ENCODE measurements at places on chromosomes 3 and 15. TPM values are rescaled to one million over a fixed set of nuclear protein-coding genes. Genes with fewer than 3 reads are reported as not detected.

The RAB6B gene
- 27.2 TPM for total RNA-seq

The GNAI2 gene
- total RNA-seq, result 129 TPM

GRCh38 chr3:20458994-20459716, 273.1 kb upstream of the SGO1 start:
- no peak for DNase-seq

DNA sequence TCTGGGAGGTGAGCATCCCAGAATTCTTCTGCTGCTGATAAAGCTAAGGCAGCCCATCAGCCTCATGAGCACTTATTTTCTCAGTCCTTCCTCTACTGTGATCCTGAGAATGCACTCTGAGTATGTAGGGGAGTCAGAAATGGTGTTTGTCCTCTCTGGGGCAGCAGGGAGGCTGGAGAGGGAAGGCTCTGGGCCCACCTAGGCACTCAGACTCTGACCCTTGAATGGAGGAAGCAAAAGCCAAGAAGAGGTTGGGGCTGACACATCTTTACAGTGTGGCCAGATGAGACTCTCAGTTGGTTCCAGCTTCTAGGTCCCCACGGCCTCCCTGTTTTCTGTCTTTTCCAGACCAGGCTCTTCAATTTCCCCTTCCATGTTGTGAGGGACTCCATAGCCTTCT, 36.1 kb upstream of the BLM start:
- no peak for DNase-seq

The TRAIP gene
- total RNA-seq, result 0.68 TPM

The SSR3 gene
- total RNA-seq, result 148 TPM

DNA sequence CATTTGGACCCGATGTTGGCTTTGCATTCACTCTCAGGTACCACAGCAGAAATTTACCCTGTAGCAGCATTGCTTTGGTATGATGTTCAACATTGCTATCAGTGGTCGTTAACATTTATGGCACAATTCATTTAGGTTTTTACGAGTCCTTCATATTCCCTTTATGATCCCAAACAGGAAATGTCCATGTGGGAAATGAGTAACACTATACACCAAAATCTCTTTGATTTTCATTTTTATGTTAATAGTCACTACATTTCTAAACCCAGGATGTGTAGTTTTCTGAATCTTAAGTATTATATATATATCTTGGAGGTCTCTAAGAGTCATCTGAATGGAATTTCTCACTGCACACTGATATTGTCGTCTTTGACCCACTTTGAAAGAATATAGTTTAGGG, 78.5 kb upstream of the RBMS3 start:
- DNase-seq, result no peak

DNA sequence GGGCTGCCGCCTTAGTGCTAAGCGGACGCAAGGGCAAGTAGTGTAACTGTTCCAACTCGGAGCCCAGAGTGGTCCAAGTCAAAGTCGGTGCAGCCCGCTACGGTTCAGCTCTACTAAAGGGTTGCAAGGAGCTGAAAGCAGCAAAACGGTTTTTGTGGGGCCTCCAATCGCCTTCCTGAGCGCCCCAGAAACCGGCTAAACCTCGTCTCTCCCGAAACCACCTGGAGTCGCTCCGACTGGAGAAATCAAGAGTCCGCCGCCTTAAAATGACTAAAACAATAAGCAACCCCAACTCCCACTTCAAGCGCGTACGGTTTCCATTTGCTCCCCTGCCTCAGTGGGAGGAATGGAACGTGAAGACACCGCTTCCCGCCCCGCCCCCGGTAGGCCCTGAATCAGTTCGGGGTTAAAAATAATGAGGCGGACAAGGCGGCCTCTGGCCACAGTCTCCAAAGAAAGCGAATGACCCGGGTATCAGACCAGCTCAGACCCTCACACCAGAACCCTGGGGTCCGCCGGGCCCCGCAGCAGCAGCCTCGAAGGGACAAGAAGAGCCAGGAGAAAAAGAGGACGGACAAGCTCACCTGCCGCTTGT, 401 bp downstream of the SEC11A start:
- DNase-seq, result no peak

DNA sequence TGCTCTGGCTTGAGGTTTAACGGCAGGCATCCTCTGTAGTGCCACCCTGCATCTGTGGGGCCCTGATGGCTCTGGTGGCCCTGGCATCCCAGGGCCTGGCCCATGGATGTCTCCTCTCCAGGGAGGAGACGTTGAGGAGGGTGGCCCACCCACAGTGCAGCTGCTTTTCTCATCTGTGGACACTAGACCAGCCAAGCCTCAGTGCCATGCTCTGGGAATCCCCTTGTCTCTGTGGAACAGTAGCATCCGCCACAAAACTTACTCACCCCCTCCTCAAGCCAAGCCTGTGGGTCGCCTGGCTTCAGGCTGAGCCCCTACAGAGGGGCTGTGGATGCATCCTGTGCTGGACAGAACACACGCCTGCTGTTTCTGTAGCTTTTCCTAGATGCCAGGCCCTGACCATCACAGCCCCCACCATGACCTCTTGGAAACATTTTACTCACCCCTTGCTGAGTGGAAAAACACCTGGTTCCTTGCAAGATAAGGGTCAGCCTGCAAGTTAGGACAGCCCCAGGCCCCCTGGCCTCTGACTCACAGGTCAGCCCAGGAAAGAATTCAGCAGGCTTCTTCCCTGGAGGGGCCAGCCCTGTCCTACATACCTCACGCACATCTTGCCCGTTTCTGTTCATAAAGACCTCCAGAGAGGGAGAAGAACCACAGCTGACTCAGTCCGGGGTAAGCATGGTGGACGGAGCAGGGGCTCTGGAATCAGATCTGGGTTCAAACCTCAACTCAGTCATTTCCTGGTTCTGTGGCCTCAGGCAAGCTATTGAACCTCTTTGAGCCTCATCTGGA, 19.0 kb downstream of the PAK6 start:
- no peak for DNase-seq

DNA sequence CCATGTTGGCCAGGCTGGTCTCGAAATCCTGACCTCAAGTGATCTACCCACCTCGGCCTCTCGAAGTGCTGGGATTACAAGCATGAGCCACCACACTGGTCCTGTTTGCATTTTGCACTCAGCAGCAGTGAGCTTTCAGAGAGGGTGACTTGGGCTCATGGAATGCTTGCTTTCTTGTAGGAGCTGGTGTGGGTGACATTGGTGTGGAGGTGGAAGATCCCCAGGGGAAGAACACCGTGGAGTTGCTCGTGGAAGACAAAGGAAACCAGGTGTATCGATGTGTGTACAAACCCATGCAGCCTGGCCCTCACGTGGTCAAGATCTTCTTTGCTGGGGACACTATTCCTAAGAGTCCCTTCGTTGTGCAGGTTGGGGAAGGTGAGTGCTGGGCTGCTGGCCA, 90.3 kb downstream of the FLNB start:
- no peak for DNase-seq

DNA sequence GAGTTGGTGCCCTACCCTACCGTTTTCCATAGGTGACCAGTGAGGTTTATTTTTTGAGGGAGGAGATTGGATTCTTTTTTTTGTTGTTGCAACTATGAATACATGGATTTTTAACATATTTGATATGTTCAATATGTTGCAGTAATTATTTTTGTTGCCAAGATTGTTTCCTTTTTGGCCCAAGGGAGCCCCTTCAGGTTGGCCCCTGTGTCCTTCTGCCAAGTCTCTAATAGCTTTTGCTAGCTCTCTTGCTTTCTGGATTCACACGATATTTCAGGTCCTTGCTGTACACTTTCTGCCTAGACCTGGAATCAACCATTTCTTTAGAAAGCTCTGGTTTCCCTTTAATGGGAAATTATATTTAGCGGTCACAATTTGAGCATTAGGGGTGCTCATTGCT, 22.7 kb upstream of the SLC28A1 start:
- DNase-seq, result no peak

The NTRK3 gene
- total RNA-seq, result 3.2 TPM

The ALDH1A3 gene
- 8.9 TPM for total RNA-seq

Measured in right cardiac atrium (tissue), 5 donors.